Mammary microvascular endothelial cell (primary cell): ENCODE measurements at places on chromosomes 11 and 22. TPM values are rescaled to one million over a fixed set of nuclear protein-coding genes. Genes with fewer than 3 reads are reported as not detected.

OR8B3 gene
- total RNA-seq = not detected in 2 replicates

NXPE1 gene
- not detected in 2 replicates for total RNA-seq

CCDC188 gene
- total RNA-seq = 3.0 and 8.3 TPM in 2 replicates

MS4A6A gene
- total RNA-seq = not detected in 2 replicates

ELMOD1 gene
- total RNA-seq = not detected in 2 replicates

APOL5 gene
- not detected in 2 replicates for total RNA-seq

C22orf42 gene
- total RNA-seq = not detected in 2 replicates

NCF4 gene
- total RNA-seq = not detected in 2 replicates

KCNJ1 gene
- total RNA-seq = not detected in 2 replicates

LINC01488 gene
- total RNA-seq = not detected in 2 replicates

CAPN5 gene
- total RNA-seq = 3.9 and 4.1 TPM in 2 replicates

P4HA3 gene
- 5.7 and 7.3 TPM in 2 replicates for total RNA-seq

SAC3D1 gene
- 28.0 and 37.5 TPM in 2 replicates for total RNA-seq

MEI1 gene
- 0.54 and 2.2 TPM in 2 replicates for total RNA-seq

MMP7 gene
- not detected in 2 replicates for total RNA-seq

CD3D gene
- not detected in 2 replicates for total RNA-seq

PHLDA2 gene
- total RNA-seq = 51.2 and 66.8 TPM in 2 replicates

IL17REL gene
- total RNA-seq = under 0.01 TPM in 1 of 2 replicates, not detected in the other

TRIM49 gene
- not detected in 2 replicates for total RNA-seq

NLRP6 gene
- total RNA-seq = not detected in 2 replicates

CALCB gene
- total RNA-seq = not detected in 2 replicates

OR51B4 gene
- not detected in 2 replicates for total RNA-seq

INSC gene
- 0.20 TPM in 1 of 2 replicates, not detected in the other for total RNA-seq

DDX6 gene
- total RNA-seq = 46.0 and 63.8 TPM in 2 replicates

ACAT1 gene
- 193 and 238 TPM in 2 replicates for total RNA-seq

FAM180B gene
- not detected in 2 replicates for total RNA-seq

HMOX1 gene
- total RNA-seq = 46.1 and 52.0 TPM in 2 replicates

CACNA1I gene
- not detected in 2 replicates for total RNA-seq

CHRDL2 gene
- total RNA-seq = not detected in 2 replicates

PDGFD gene
- total RNA-seq = 14.5 and 16.1 TPM in 2 replicates

EHF gene
- not detected in 2 replicates for total RNA-seq

OSBPL5 gene
- 23.2 and 31.0 TPM in 2 replicates for total RNA-seq

TLCD5 gene
- total RNA-seq = 5.1 and 7.7 TPM in 2 replicates

CDON gene
- total RNA-seq = 0.67 and 1.7 TPM in 2 replicates

KRTAP5-10 gene
- total RNA-seq = not detected in 2 replicates

KLHL22 gene
- total RNA-seq = 15.0 and 18.6 TPM in 2 replicates

MPZL3 gene
- 7.3 and 8.4 TPM in 2 replicates for total RNA-seq

SLC36A4 gene
- 7.1 and 10.7 TPM in 2 replicates for total RNA-seq

LIF gene
- total RNA-seq = 0.33 and 0.49 TPM in 2 replicates

CHST1 gene
- 2.9 and 3.9 TPM in 2 replicates for total RNA-seq

C11orf52 gene
- total RNA-seq = 0.49 and 0.80 TPM in 2 replicates

SERPIND1 gene
- 6.1 and 7.6 TPM in 2 replicates for total RNA-seq

UBQLNL gene
- total RNA-seq = 0.25 TPM in 1 of 2 replicates, not detected in the other

ZNF74 gene
- total RNA-seq = 6.9 and 7.8 TPM in 2 replicates

CSRP3 gene
- total RNA-seq = not detected in 2 replicates

SORL1 gene
- total RNA-seq = 0.07 and 0.74 TPM in 2 replicates

OR8D1 gene
- not detected in 2 replicates for total RNA-seq

SLC25A45 gene
- 1.1 and 1.5 TPM in 2 replicates for total RNA-seq

PTGDR2 gene
- not detected in 2 replicates for total RNA-seq

DEPDC7 gene
- total RNA-seq = 0.39 TPM in 1 of 2 replicates, not detected in the other

KCNE3 gene
- total RNA-seq = 0.15 and 0.27 TPM in 2 replicates

PNPLA5 gene
- total RNA-seq = not detected in 2 replicates

TRPC6 gene
- 0.15 TPM in 1 of 2 replicates, not detected in the other for total RNA-seq

SLC6A5 gene
- total RNA-seq = not detected in 2 replicates

OR52N2 gene
- total RNA-seq = not detected in 2 replicates

CCDC116 gene
- total RNA-seq = 0.07 and 0.20 TPM in 2 replicates

OR8A1 gene
- not detected in 2 replicates for total RNA-seq

PRG3 gene
- total RNA-seq = not detected in 2 replicates
